ENCODE measurements at places on chromosomes 1 and 21. TPM values are rescaled to one million over a fixed set of nuclear protein-coding genes. Genes with fewer than 3 reads are reported as not detected.

DNA sequence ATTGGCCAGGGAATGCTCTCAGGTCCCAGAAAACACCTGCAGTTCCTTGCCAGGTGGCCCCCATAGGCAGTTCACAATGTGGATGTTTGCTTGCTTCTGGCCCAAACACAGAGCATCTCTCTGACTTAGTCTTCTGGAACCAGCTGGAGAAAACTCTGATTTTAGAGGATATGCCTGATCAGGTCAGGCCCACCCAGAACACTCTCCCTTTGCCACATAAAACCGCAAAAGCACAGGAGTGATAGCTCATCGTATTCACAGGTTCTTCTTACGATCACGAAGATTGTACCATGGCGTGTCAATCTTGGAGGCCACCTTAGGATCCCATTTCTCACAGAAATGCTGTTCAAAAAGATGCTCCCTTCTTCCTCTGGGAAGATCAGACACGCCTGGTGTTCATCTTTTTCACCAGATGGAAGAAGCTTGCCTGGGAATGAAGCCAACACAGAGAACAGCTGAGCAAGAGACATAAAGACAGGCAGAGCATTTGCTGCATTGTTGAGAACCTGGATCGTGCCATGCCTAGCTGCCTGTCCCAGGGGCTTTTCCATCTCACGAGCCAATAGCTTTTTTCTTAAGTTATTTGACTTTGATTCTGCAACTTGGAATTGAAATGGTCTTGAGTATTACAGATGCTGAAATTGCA is 11.6 kb upstream of the CD247 start:
- no peak overlapping the region for H3K27ac ChIP-seq
- H3K36me3 ChIP-seq: no peaks in the 10 kb centered on the region
- H3K4me3 ChIP-seq: no peak overlapping the region
- no peak for DNase-seq
- H3K27me3 ChIP-seq: no peaks in the 10 kb centered on the region

DNA sequence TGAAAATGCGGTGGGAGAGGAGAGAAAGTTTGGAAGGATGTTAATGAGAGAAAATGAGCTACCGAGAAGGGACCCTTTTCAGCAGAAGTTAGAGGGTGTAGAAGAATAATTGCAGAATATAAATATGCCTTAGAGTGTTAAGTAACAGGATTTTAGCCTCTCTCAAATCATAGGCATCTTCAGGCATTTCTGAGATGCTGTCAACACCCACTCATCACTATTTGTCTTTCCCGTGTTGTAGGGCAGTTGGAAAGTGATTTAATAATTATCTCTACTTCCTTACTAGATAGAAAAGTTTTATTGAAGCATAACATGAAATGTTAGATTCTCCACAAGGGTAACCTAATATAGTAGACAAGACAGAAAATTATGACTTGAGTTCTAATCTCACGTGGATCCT is 96.4 kb upstream of the RGS4 start:
- no peaks in the 10 kb centered on the region for H3K27me3 ChIP-seq
- no peaks in the 10 kb centered on the region for H3K36me3 ChIP-seq
- no peak for DNase-seq
- H3K4me3 ChIP-seq: no peak overlapping the region
- no peak overlapping the region for H3K27ac ChIP-seq
- no peaks in the 10 kb centered on the region for H3K4me1 ChIP-seq

NES gene
- total RNA-seq: 5.3 TPM

CLCNKA gene
- 0.42 TPM for total RNA-seq

NOS1AP gene
- total RNA-seq: 14.4 TPM

- no peak overlapping the region for H3K4me3 ChIP-seq
- H3K27me3 ChIP-seq: no peaks in the 10 kb centered on the region
- H3K27ac ChIP-seq: no peak overlapping the region
Observed at GRCh38 chr1:232280910-232281309, 349.0 kb downstream of the SIPA1L2 start.

GRCh38 chr1:185495007-185495406 is 178.0 kb upstream of the IVNS1ABP start:
- H3K36me3 ChIP-seq: no peaks in the 10 kb centered on the region
- no peaks in the 10 kb centered on the region for H3K27me3 ChIP-seq
- DNase-seq: no peak
- no peaks in the 10 kb centered on the region for H3K4me1 ChIP-seq
- no peak overlapping the region for H3K4me3 ChIP-seq

SPRR1B gene
- not detected for total RNA-seq

DNA sequence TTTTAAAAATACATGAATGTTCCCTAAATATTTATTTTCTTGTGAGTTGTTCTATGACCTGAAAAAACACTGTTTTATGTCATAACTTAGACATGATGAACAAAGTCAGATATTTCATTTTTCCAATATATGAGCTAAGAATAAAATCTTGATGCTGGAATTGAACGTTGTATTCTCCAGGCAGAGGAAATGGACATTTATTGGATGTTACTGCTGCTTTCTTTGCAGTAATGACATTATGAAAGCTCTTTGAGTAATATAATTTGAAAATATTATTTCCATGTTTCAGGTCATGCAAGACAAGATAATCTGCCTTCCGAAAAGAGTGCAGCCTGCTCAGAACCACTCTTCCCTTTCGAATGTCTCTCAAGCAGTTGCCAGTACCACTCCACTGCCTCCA is 79.5 kb downstream of the LRRC8C start:
- no peaks in the 10 kb centered on the region for H3K27me3 ChIP-seq
- DNase-seq: no peak
- no peaks in the 10 kb centered on the region for H3K4me1 ChIP-seq
- H3K27ac ChIP-seq: no peak overlapping the region

NHLH1 gene
- total RNA-seq: 0.12 TPM

DNA sequence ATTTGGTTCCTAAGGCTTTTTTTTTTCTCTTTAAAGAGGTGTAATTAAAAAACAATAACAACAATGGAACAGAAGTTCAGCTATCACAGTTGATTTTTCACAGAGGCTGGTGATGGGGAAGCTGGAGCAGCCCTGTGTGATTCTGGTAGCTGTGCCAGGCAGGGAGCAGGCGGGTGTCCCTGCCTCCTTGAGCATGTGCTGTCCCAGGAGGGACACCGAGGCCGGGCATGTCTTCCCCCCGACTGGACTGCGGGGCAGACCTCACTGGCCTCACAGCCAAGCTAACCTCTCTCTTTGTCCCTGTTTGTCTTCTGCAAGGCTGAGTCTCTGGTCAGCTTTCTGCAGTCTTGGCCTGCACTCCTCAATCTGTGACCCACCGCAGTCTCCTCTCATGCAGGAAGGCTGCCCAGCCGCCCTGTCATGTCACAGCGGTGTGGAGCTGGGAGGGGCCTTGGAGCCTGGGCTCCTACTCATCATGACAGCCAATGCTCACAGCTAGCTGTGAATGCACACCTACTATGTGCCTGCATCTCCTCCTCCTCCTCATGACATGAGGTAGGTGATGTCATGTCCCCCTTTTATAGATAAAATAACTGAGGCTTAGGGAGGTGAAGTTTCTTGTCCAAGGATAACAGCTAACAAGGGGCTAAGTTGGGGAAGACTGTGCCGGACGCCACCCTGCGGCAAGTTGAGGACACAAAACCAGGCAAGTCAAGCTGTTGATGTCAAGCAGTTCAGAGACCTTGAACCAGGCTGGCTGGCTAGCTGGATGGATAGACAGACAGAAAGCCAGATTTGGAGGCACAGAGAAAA is 10.3 kb upstream of the ACTL8 start:
- H3K27me3 ChIP-seq: no peaks in the 10 kb centered on the region
- no peak overlapping the region for H3K4me3 ChIP-seq
- H3K27ac ChIP-seq: no peak overlapping the region
- H3K36me3 ChIP-seq: no peaks in the 10 kb centered on the region
- H3K4me1 ChIP-seq: no peaks in the 10 kb centered on the region
- no peak for DNase-seq

DNA sequence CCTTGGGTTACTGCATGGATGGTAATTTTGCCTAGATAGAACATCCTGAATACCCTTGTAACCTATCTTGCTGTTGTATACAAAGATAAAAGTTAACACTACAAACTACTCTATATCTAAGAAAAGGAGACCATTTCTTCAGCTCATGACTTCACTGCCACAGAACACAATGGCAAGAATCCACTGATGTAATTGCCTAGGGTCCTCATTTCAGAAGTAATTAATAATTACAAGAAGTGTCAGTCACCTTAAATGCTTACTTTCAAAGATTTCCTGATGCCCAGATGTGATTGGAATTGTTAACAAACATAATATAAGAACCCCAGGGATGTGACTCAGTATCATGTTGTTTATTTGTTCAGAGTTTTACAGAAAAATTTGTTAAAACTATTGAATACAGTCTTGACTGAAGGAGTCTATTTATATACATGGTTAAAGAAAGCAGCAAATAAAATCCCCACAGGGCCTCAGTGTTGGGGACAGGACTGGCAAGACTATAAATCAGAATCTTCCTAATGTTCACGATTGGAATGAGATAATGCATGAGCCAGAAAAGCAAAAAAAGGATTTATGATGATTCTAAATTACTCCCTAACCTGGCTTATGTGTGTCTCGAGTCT is 83.9 kb downstream of the CRB1 start:
- no peak overlapping the region for H3K27ac ChIP-seq
- no peaks in the 10 kb centered on the region for H3K27me3 ChIP-seq
- DNase-seq: no peak
- no peak overlapping the region for H3K4me3 ChIP-seq
- H3K4me1 ChIP-seq: no peaks in the 10 kb centered on the region
- no peaks in the 10 kb centered on the region for H3K36me3 ChIP-seq

DNA sequence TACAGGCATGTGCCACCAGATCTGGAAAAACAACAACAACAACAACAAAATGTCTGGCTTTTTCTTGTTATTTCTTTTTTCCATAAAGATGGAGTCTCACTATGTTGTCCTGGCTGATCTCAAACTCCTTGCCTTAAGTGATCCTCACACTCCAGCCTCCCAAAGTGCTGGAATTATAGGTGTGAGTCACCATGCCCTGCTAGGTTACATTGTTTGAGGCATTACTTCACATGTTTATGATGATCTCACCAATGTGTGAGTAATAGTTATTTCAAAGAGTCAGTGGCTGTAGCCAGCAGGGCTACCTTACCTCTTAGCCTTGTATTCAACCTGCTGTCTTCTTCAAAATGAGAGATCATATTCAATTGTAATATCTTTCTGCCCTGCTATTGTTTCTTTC is 445.7 kb downstream of the AMY1C start:
- no peak overlapping the region for H3K4me3 ChIP-seq
- no peak for DNase-seq
- H3K4me1 ChIP-seq: no peaks in the 10 kb centered on the region
- H3K36me3 ChIP-seq: no peaks in the 10 kb centered on the region
- no peak overlapping the region for H3K27ac ChIP-seq

DNA sequence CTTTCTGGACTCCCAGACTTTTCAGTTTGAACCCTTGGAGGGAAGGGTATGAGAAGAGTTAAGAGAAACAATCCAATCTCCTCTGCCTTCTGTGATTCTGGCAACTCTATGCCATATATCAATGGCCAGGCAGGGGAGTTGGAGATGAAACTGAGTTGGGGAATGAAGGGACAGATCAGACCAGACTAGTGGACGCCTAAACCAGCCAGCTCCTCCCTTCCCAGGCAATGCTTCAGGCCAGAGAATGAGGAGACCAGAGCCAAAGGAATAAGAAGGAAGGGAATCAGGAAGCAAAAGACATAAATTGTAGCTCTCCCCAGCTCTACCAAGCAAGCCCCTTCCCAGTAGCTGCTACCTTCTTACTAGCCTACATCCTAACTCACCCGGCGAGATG is 22.7 kb downstream of the PLEKHA6 start:
- H3K4me3 ChIP-seq: no peak overlapping the region
- H3K27ac ChIP-seq: peak overlapping the region; percentile 18
- no peak for DNase-seq
- no peaks in the 10 kb centered on the region for H3K36me3 ChIP-seq
- H3K4me1 ChIP-seq: peaks cover 24% of the 10 kb centered on the region

DNA sequence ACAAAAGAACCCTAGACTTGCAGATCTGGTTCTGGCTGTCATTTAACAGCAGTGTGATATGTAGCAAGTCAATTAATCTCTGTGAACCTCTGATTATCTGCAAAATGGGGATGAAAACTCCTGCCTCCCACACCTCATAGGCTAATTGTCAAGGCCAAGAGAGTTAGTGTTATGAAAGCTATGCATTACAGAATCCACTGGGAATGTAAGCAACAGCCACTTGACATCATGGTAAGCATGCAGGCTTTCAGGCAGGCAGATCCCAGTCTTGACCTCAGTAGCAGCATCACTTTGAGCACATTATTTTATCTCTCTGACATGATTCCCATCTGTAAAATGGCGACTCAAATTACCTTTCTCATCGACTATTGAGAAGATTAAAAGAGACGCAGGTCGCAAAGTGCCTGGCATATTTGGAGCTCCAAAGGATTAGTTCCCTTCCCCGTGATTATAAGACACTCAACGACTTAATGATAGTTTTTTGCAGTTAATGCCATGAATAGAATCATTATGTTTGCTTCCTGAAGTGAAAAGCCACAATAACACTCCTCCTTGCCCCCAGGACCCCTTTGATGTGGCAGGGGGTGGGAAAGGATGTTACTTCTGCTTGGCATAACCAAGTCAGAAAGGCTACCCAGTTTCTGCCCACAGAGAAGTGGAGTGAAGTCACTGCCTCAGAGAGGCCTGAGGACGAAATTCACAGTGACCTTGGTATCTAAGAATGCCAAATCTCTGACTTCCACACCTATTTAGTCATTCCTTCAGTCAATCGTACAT is 273.0 kb upstream of the NFIA start:
- no peaks in the 10 kb centered on the region for H3K27me3 ChIP-seq
- H3K4me3 ChIP-seq: no peak overlapping the region
- no peak overlapping the region for H3K27ac ChIP-seq
- H3K36me3 ChIP-seq: no peaks in the 10 kb centered on the region
- DNase-seq: no peak
- H3K4me1 ChIP-seq: no peaks in the 10 kb centered on the region

TEX38 gene
- not detected for total RNA-seq

PLA2G2A gene
- 135 TPM for total RNA-seq

GRCh38 chr1:26403656-26404055 is 7.0 kb upstream of the LIN28A start:
- H3K27ac ChIP-seq: no peak overlapping the region
- no peaks in the 10 kb centered on the region for H3K4me1 ChIP-seq
- H3K4me3 ChIP-seq: no peak overlapping the region
- DNase-seq: no peak

GRCh38 chr1:42386051-42386450 is 5.5 kb downstream of the RIMKLA start:
- H3K27me3 ChIP-seq: peaks cover 5% of the 10 kb centered on the region
- no peak overlapping the region for H3K27ac ChIP-seq
- no peaks in the 10 kb centered on the region for H3K36me3 ChIP-seq
- no peak for DNase-seq

GRCh38 chr1:244449936-244450508 is 1.7 kb downstream of the ADSS2 start:
- peak overlapping the region; percentile 80 for H3K4me3 ChIP-seq
- no peaks in the 10 kb centered on the region for H3K36me3 ChIP-seq
- H3K27ac ChIP-seq: peak overlapping the region; percentile 93
- no peak for DNase-seq
- no peaks in the 10 kb centered on the region for H3K27me3 ChIP-seq

- no peaks in the 10 kb centered on the region for H3K36me3 ChIP-seq
- DNase-seq: no peak
- no peak overlapping the region for H3K4me3 ChIP-seq
- H3K27me3 ChIP-seq: peaks cover 4% of the 10 kb centered on the region
- H3K4me1 ChIP-seq: no peaks in the 10 kb centered on the region
- H3K27ac ChIP-seq: no peak overlapping the region
Observed at GRCh38 chr1:153271711-153272110, 12.2 kb downstream of the LORICRIN start.

SYDE2 gene
- 14.6 TPM for total RNA-seq

- no peaks in the 10 kb centered on the region for H3K36me3 ChIP-seq
- no peak overlapping the region for H3K4me3 ChIP-seq
- H3K27me3 ChIP-seq: peaks cover 23% of the 10 kb centered on the region
- peaks cover 8% of the 10 kb centered on the region for H3K4me1 ChIP-seq
- no peak for DNase-seq
Observed at GRCh38 chr1:200875416-200875815, 2.6 kb downstream of the GPR25 start.

CD5L gene
- not detected for total RNA-seq

ADGRL2 gene
- total RNA-seq: 7.4 TPM

GREM2 gene
- total RNA-seq: 8.4 TPM

All from colonic mucosa (tissue), 4 donors.